ENCODE measurements at places on chromosomes 7 and 10. TPM values are rescaled to one million over a fixed set of nuclear protein-coding genes. Genes with fewer than 3 reads are reported as not detected.

Gene ADAMTS14
- 12.6 TPM for total RNA-seq

Gene PTF1A
- total RNA-seq: not detected

Gene TWIST1
- total RNA-seq: 16.4 TPM

Gene THSD7A
- 10.6 TPM for total RNA-seq

Gene POU6F2
- not detected for total RNA-seq

Gene SMKR1
- not detected for total RNA-seq

Gene REEP3
- total RNA-seq: 35.7 TPM

Gene AKR1C3
- total RNA-seq: 4.0 TPM

Gene CDNF
- total RNA-seq: 4.8 TPM

Gene MSMB
- total RNA-seq: not detected

Gene RNF32
- 0.92 TPM for total RNA-seq

Gene SORCS1
- 17.8 TPM for total RNA-seq

DNA sequence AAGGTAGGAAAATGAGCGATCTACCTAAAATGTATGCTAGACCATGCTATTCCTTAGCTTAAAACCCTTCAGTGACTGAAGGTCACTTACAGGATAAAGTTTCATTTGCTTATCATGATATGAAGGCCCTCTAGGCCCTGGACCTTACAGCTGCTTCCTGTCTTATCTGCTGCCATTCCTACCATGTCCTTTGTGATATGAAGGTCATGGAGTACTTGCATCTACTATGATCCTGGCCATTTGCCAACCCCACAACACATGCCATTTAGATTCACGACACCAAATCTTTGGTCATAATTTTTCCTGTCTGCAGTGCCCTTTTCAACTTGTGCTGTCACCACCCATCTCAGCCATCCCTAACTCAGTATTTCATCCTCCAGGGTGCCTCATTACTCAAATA, 181.8 kb upstream of the MDFIC start:
- DNase-seq: peak; percentile 3

DNA sequence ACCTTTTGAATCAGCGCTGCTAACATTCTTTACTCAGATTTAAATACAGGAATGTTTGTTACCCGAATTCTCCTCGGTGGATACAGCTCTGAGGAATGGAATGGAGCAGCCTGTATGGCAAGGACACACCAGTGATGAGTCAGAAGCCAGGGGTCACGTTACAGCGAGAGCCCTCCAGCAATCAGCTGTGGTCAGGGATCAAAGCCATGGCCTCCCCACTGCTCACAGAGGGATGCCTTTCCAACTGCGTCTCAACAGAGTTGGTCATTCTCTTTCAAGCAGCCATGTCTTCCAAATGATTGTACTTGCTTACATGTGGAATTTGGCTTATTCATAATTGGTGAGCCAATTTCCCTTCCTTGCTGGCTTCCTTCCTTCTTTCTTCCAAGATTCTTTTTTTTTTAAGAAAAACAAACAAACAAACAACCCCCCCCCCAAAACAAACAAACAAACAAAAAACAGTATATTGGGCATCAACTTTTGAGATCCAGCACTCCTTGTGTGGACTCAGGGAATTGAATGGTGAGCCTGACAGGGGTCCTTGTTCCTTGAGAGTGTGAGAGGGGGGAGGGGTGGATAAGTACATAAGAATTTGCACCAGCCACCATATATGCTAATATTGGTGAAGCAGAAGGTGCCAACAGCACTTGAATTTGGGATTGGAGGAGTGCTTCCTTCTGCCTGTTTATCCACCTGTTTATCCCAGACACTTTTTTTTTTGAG, 100.2 kb downstream of the ATXN7L1 start:
- peak; percentile 76 for DNase-seq

DNA sequence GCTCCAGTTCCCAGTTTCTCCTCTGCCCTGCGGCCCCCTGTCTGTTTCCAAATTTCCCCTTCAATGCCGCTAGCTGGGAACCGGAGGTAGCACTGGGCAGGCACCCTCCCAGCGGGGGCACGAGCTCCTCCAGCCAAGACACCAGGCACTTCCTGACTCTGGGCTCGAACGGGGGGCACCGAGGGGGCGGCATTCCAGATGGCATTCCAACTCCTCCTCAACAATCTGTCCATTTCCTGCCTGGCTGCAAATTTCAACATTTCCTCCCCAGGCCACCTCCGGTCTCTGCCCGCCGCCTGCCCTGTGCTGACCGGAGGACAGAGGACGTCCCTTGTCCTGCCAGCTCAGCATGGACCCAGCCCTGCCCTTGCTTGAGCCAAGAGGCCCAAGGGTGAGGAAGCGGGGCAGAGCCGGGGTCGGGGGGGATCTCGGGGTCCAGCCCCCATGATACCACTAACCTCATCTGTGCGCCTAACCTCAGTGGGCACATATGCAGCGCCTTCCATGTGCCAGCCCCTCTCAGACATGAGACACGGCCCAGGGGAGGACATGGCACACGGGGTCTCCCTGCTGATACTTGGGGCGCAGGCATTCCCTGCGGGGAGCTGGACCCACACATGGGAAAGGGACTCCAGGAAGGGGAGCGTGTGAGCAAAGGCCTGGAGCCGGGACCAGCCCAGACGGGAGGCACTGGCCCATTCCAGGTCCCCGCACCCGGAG, 58.0 kb downstream of the PDGFA start:
- DNase-seq: no peak

DNA sequence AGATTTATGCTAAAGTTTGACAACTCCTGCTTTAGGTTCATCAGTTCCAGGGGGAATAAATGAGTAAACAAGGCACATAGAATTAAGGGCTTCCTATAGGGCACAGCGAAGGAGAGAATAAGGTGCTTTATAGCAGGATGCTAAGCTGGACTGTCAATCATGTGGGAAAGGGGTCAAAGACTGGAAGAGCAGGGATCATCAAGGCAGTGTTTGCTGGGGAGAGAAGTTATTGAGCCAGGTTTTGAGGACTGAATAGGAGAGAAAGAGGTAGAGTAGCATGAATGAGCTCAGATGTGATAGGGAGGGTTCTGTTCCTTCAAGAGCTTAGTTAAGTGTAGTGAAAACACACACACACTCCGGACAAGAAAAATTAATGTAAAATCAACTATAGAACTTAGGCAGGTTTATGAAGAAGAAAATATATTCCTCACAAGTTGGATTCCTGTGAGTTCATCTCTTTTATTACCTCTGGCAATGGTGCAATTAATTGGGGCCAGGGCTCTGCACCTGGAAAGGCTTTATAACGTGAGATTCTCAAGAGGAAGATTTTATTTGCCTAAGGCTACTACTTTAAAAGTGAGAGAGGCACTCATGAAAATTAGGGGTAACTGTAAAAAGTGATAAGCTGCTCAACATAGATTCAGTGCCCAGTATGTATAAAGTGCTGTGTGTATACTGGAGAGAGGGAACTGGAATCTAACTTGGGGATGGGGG, 222.4 kb downstream of the AUTS2 start:
- no peak for DNase-seq

- DNase-seq: no peak
These were observed 7.9 kb downstream of the STMP1 start for GRCh38 chr7:135670179-135670578.

- no peak for DNase-seq
These were observed 274.0 kb upstream of the GLI3 start for GRCh38 chr7:42511027-42511426.

DNA sequence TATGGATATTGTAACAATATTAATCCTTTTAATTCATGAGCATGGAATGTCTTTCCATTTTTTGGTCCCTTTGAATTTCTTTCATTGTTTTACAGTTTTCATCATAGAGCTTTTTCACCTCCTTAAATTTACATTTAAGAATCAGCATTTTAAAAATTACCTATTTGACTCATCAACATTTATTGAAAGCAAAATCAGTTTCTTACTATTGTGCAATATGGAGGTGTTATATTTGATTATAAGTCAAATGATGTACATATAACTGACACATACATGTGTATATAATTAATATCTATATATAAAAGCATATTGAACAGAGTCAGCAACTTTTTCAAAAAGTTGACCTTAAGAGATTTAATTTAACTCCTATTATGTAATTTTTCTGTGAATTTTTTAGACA, 52.2 kb downstream of the SHOC2 start:
- no peak for DNase-seq

- DNase-seq: no peak
These were observed 32.5 kb downstream of the TRUB1 start for GRCh38 chr10:114970515-114970914.

DNA sequence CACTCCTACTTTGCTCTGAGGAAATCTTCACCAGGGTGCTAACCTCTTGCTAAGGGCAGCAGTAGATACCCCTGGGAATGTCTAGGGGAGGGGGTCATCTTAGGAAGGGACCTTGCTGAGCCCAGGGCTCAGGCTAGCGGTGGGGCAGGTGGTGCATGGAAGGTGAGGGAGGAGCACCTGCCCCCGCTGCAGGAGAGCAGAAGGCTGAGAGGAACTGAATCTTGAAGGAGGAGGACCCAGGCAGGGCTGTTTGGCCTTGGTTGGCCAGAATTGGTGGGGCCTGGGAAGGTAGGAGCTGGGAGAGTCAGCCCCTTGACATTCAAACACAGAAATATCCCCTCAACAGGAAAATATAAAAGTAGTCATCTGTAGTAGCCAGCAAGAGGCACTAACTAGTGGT, 7.0 kb downstream of the CALHM3 start:
- DNase-seq: no peak

DNA sequence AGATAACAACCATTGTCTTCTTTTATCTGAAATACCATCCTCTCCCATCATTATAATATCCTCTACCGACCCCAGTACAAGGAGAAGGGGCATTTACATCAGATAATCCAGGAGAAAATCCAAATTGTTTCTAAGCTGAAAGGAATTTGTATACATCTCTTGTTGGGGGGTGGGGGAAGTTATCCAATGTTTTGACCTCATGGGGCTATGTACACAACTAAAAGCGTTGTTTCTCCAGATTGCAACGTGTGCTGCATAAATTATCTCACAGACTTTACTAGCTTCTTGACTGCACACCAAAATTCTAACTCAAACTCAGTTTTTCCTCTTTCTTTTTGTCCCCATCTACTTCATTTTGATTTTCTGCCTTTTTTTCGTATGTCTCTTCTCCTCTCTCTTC, 156.7 kb downstream of the TWIST1 start:
- DNase-seq: no peak

GRCh38 chr10:31582365-31583052, 263.5 kb downstream of the ZEB1 start:
- DNase-seq: peak; percentile 58

- no peak for DNase-seq
These were observed 9.6 kb upstream of the DMBT1 start for GRCh38 chr10:122550983-122551382.

- DNase-seq: peak; percentile 26
These were observed 403.6 kb downstream of the NRG3 start for GRCh38 chr10:82278401-82279182.

DNA sequence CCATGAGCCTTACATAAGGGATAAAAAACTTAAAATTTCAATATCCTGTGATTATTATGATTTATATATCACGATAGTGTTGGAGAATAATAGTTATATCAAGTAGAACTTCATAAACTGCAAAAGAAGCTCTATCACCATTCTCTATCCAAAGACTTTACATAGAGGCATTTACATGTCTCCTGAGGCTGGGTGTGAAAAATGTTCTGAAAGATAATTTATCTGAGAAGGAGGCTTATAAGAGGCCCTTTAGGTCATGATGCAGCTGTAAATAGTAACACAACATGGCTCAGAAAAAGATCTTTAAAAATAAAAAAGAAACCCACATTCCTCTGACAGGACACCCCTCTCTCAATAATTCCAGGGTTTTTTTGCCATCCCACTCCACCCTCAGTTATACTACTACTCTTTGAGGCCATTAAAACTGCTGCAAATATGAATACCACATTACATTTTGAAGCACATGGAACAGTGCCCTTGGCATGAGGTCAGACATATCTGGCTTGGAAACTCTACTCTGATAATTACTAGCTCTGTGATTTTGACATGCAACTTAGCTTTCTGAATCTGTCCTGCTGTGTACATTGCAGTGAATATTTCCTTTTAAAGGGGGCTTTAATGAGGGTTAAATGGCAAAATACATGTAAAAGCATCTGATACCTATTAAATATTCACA, 55.5 kb downstream of the SLC16A12 start:
- peak; percentile 41 for DNase-seq

GRCh38 chr7:43653466-43653865, 70.6 kb downstream of the STK17A start:
- no peak for DNase-seq

GRCh38 chr7:37277513-37277912, 171.2 kb downstream of the ELMO1 start:
- no peak for DNase-seq

GRCh38 chr7:101241443-101242349, 3.2 kb downstream of the FIS1 start:
- no peak for DNase-seq

- DNase-seq: peak; percentile 33
These were observed 138.4 kb downstream of the SDK1 start for GRCh38 chr7:3439333-3440030.

DNA sequence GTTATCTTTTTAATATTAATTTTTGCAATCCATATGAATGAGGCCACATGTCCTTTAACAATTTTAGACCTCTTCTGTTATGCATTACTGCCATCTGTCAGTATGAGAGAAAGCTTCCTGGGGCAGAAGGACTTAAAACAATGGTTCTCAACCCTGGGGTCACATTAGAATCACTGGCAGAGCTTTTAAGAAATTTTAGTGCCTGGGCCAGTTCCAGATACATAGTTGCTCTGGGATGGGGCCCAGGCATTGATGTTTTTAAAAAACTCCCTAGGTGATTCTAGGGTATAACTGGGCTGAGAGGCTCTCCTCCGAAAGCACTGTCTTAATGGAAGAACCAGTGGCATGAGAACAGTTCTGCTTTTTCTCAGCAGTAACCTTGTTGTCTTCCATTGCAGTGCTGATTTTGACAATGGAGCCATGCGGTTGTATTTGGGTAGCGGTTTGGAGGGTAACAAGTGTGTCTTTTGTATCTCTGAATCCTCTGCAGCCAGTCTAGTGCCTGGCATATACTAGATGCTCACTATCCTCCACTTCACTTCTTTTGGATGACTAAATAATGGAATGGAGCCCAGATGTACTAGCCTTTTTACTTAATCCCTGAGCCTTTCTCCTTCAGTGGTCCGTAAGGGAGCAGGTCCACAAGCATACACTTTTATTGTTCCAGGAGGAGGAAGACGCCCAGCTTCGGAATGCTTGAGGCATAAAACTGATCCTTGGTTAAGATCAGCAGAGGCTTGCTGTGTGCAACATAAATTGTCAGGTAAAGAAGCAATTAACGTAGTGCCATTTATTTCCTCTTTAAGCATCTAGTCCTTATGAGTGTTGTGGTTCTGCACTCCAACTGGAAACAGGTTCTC, 227.1 kb downstream of the AUTS2 start:
- DNase-seq: peak; percentile 46

- no peak for DNase-seq
These were observed 86.0 kb upstream of the ARID5B start for GRCh38 chr10:61815496-61815895.

GRCh38 chr10:47257396-47258120, 42.4 kb upstream of the GDF10 start:
- no peak for DNase-seq

- DNase-seq: peak; percentile 39
These were observed 715.4 kb upstream of the NRP1 start for GRCh38 chr10:34049887-34050286.

- DNase-seq: peak; percentile 83
These were observed 77.6 kb upstream of the EN2 start for GRCh38 chr7:155380221-155380861.
